ENCODE measurements at places on chromosomes 1 and 21.

- DNase-seq = no peak
Observed at GRCh38 chr1:94768036-94768435, 52.1 kb upstream of the SLC44A3 start.

DNA sequence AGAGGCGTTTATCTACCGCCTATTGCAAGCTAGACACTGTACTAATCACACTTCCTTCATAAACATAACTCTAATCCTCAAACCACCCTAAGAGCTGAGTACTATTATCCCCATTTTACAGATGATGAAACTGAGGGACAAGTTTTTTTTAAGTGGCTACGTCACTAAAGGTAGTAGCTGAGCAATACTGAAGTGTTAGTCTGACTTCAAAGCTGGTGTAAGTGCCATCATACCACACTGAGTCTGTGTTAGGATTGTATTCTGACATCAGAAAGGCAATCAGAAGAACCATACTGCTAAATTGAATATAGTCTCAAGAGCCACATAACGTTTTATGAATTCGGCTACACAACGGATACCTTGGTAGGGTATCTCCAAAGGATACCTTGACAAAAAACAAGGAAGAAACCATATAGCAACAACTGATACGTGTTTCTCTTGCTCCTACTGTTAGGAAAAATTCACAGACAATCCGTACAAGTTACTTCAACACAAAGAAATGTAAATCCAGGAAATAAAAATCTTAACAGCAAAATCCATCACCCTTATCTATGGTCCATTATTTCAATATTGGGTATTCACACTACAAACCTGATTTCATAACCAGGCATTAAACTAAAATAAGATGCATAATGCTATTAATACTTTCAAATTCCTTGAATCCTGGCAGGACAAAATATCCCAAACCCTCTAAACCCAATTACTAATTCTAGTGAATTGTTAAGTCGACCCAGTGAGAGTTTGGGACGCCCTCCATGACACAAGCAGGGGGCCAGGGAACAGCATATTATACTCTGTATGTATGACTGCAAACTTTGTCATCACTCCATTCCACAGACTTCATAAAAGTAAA is 1.6 kb downstream of the TP53BP2 start:
- DNase-seq = no peak

- DNase-seq = no peak
Observed at GRCh38 chr1:172320733-172321132, 99.8 kb upstream of the C1orf105 start.

GRCh38 chr1:172211221-172211620 is 209.3 kb upstream of the C1orf105 start:
- DNase-seq = no peak

DNA sequence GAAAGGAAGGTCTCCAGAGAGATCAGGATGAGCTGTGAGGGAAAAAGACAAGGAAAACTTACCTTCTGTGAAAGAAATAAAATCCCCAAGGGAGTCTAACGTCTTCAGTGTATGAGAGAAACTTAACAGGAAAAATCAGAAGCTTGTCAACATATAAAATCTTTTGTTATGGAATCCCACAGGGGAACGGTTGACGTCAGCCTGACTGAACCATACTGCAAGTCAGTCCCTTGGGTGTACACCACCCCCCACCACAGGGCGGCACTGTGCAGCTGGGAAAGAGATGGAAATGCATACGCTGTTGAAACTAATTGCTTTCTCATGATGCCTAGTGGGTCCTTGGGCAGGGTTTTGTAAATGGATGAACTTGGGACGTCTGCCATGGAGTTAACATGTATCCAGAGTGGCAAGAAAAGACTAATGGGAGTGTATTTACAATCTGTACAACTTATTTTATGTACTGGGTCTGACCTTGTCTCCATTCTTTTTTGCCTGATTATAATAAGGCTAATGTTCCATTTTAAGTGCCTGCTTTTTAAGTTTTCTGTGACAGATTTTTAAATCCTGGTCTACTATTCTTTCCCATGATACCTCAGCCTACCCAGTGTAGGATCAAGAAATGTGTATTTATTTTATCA is 22.7 kb downstream of the UTP25 start:
- peak; percentile 4 for DNase-seq

DNA sequence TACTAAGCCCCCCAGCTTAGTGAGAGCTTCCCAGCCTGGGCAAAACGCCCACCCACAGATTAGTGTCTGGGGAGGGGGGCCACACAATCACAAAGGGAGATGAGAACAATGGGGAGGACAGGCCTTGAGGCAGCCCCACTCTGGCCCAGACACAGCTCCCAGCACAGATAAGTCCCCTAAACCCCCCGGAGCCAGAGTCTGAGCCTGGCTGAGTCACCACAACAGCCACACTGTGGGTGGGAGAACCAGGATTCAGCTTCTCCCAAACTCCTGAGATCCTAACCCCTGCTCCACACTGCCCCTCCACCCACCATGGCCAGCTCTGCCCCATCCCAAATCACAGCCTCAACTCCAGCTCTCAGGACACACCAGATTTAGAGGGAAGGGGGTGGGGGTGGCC is 4.2 kb downstream of the NECTIN4 start:
- DNase-seq = no peak

GRCh38 chr1:218959784-218960183 is 213.9 kb upstream of the LYPLAL1 start:
- no peak for DNase-seq

DNA sequence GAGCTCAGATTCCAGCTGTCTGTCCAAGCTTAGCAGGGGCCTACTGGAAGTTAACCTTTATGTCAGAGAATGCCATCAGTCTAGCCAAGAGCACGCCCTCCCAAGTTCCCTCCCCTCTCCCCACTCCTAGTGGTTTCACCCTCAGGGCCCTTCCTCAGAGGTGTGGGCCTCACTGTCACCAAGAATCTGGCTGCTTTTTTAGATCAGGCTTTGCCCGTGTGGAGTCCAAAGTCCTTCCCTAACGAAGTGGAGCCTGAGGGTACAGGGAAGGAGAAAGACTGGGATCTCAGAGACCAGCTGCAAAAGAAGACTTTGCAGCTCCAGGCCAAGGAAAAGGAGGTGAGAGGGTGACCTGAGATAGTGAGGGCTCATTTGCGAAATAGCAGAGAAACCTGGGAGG is 4.1 kb downstream of the C1orf74 start:
- DNase-seq = no peak

DNA sequence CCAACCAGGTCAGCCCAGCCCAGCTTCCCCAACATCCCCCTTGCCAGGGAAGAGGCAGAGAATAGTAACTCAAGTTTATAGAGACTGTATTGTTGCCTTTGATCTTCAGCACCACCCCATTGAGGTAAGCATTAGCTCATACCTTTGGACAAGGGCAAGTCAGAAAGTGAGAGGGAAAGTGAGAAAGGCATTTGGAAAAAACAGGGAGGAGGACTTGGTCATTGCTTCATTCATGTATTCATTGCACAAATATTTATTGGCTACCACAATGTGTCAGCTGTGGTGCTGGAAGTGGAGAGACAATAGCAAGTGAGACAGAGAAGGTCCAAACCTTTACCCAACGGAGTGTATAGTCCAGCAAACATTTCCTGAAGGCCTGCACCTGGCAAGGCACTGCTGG is 561.2 kb downstream of the KIF26B start:
- DNase-seq = no peak

DNA sequence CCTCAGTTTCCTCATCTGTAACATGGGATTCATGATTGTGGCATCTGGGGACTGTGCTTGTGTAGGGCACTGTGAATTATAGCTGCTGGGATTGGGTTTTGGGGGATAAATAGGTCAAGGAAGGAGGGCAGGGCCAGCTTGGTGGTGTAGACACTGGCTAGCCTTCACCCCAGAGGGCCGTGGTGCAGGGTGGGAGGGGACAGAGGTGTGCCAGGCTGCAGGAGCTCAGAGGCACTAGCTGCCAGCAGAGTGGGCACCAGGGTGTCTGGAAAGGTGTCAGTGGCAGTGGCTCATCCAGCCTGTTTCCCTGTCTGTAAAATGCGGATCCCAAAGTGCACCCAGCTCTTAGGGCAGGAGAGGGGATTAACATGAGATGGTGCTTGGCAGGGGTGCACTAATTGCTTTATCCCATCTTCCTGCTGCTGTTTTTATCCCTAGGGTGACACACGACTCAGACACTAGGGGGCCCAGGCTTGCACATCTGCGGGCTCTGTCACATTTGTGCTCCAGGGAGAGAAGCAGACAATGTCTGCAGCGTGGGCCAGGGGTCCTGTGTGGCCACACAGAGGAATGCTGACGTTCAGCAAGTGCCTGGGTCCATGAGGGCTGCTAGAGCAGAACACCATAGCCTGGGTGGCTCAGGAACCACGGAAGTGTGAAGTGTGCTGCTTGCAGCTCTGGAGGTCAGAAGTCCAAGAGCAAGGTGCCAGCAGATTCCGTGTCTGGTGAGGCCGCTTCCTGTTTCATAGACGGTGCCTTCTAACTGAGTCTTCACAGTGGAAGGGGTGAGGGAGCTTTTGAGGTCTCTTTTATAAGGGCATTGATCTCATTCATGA is 19.3 kb downstream of the OBSCN start:
- no peak for DNase-seq

- no peak for DNase-seq
Observed at GRCh38 chr21:37986751-37987399, 70.6 kb upstream of the KCNJ6 start.

DNA sequence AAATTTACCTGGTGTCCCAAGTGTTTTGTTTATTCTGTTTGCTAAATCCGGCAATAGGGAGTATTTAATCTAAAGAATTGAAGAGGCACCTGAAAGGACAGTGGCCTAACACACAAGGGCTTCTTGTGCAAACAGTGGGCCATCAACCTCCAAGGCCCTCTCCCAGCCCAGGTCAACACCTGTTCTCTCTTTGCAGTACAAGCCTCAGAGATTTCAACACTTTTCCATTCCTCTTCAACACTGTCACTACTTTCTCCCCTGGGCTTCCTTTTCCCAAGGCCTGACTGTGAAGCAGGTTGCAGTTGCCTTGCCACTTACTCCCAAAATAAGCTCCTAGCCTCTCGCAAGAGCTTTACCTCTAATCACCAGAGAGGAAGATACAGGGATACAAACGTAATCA is 3.2 kb upstream of the SNAPIN start:
- no peak for DNase-seq

DNA sequence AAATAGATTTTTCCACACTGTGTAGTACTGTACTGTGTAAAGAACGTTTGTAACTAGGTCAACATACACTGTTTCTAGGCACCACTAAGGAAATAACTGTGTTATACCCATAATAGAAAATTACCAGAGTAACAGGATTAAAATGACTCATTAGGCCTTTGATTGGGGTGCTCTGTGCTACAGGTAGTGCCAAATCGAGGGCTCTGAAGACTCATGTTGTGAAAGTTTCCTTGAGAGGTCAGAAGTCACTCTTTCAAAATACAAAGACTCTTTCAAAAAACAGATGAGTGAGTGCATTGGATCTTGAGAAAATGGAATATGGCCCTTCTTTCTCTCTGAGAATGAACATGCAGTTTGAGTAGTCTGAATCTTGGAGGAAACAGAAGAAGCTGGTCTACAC is 143.0 kb downstream of the MRPL39 start:
- DNase-seq = no peak

GRCh38 chr1:93816970-93817678 is 61.9 kb downstream of the DNTTIP2 start:
- no peak for DNase-seq

DNA sequence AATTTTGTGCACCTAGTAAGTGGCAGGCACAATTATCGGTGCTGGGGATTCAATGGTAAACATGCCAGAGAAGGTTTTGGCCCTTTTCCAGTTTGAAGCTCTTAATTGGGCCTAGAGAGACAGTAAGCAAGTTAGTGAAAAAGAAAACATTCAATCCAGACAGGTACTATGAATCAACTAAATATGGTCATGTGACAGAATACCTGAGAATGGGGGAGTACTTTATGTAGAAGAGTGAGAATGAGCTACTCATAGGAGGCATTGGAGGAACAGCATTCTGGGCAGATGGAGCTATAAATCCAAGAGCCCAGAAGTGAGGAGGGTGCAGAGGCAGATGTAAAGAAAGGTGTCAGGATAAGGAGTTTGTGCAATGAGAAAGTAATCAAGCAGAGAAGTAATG is 1017.9 kb downstream of the ADGRL2 start:
- no peak for DNase-seq

DNA sequence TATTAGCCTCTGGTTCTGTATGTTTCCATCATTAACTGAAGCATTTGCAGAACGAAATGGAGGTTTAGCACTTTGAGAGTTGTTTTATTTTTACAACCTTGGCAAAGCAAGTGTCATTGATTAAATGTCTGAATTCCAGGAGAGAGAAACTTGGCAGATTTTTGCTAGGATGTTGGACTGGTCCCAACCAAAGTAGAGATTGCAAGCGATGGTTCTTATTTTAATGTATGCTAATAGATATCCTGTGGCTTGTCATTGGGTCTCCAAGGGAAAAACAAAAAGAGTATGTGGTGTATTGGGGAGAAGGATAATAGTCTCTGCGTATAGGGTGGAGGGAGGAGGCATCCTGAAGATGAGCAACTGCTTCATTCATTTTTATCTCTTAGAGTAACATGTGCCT is 457.2 kb upstream of the RUNX1 start:
- no peak for DNase-seq

- peak; percentile 27 for DNase-seq
Observed at GRCh38 chr1:201119206-201120197, 7.3 kb upstream of the CACNA1S start.

GRCh38 chr1:47824716-47825115 is 172.5 kb downstream of the TRABD2B start:
- no peak for DNase-seq

DNA sequence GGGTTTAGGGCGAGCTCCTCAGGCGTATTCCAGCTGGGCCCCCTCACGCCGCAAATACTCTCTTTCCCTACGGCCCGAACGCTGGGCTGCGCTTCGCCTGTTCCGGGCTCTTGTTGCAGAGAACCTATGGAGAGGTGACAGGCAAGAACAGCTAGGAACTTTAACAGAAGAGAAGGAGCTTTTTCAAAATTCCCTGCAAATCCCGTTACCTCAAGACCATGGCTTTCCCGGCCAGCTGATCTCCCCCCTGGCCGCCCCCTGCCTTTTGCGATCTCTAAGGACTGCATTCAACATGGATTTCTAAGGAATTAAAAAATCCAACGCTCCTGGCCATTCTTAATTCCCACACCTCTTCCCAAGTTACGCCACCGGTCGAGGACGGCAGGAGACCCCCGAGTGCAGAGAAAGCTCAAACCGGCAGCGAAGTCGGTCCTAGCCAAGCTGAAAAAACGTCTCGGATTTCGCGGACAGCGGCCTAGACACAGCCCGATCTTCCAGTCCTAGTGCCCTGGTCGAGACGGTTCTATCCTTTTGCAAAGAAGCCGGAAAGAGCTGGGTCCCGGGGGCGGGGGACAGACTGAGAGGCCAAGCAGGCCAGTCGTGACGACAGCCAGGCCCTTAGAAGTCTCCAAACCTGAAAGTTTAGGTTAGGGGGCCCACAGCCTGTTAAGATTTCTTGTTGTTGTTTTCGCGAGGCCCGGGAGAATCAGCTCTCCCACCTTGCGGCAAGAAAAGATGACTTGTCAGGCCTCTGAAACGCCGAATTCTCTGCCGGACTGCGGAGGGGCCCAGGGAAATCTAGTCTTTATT is 1.1 kb upstream of the TBX15 start:
- no peak for DNase-seq

- no peak for DNase-seq
Observed at GRCh38 chr1:161282991-161283390, 24.4 kb downstream of the PCP4L1 start.

- DNase-seq = no peak
Observed at GRCh38 chr1:191575746-191576145, 582.5 kb upstream of the RGS18 start.
